ENCODE measurements at places on chromosomes 11 and 22. TPM values are rescaled to one million over a fixed set of nuclear protein-coding genes. Genes with fewer than 3 reads are reported as not detected.

DNA sequence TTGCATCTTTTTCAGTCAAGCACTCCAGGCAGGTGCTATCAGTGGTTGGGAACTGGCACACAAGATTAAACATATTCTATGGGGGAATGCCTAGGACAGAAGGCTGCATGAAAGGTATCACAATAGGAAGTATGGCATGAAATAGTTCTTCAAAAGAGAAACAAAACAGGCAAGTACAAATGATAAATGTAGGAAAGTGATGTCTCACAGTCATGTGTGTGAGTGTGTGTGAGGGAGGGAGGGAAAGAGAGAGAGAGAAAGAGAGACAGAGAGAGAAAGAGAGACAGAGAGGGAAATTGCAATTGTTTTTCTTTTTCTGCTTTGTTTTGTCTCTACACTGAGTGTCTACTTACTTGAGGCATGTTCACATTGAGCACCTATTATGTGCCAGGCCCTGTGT is 456.3 kb downstream of the MIAT start:
- no peaks in the 10 kb centered on the region for H3K36me3 ChIP-seq
- H3K4me1 ChIP-seq: no peaks in the 10 kb centered on the region
- no peak overlapping the region for H3K27ac ChIP-seq
- H3K4me3 ChIP-seq: no peak overlapping the region

DNA sequence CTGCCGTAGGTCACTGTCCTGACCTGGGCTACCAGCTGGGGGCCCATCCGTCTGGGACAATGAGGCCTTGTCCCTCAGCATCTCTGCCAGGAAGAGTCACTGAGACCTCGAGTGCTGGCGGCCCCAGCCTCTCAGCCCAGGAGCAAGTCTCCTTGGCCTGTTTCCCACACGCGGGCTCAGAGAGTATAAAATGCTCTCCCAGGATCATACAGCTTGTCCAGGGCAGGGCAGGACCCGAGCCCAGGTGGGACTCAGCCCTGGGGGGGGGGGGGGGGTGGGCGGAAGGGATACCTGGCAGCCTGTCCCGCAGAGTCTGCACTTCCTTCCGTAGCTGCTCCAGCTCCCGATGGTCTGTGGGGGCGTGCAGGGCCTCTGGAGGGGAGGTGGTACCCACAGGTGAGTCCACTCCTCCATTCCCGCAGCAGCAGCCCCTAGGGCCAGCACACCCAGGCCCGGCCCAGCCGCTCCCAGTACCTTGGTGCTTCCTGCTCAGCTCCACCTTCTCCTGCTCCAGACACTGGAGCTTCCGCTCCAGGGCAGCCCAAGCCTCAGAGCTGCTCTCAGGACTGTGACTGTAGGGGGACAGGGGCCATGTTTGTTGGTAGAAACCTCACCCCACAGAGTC is 7.9 kb downstream of the CDC42BPG start:
- H3K27me3 ChIP-seq: no peaks in the 10 kb centered on the region
- H3K27ac ChIP-seq: no peak overlapping the region
- no peak overlapping the region for H3K4me3 ChIP-seq
- H3K36me3 ChIP-seq: no peaks in the 10 kb centered on the region

DNA sequence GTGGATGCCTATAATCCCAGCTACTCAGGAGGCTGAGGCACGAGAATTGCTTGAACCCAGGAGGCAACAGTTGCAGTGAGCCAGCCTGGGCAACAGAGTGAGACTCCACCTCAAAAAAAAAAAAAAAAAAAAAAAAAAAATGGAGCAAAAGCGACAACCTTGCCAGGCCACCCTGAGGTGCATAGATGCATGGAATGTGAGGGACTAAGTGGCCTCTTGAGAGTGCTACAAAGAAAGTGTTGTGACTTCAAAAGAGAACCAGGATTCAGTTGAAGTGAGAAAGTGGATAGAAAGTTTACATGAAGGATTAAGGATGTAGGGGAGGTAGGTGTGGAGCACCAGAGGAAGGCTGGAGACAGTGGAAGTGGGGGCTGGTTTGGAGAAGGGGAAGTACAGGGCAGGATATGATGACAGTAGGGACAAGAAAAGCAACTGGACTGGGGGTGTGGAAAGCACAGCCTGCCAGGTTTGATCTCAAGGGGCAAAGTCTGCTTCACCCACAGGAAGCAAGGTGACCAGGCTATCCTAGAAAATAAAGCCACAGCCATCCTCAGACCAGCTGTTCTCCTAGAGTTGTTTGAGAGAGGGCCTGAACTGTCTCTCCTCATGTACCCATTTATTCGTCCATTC is 36.0 kb upstream of the OLFML1 start:
- no peak for DNase-seq
- H3K36me3 ChIP-seq: no peaks in the 10 kb centered on the region
- H3K27me3 ChIP-seq: no peaks in the 10 kb centered on the region

GRCh38 chr11:742156-742546 is 5.1 kb upstream of the TALDO1 start:
- H3K27me3 ChIP-seq: no peaks in the 10 kb centered on the region
- H3K4me3 ChIP-seq: no peak overlapping the region
- no peaks in the 10 kb centered on the region for H3K36me3 ChIP-seq
- DNase-seq: no peak
- no peaks in the 10 kb centered on the region for H3K4me1 ChIP-seq

GRCh38 chr11:69057801-69058200 is 9.1 kb downstream of the TPCN2 start:
- H3K4me3 ChIP-seq: no peak overlapping the region
- H3K27me3 ChIP-seq: no peaks in the 10 kb centered on the region

DNA sequence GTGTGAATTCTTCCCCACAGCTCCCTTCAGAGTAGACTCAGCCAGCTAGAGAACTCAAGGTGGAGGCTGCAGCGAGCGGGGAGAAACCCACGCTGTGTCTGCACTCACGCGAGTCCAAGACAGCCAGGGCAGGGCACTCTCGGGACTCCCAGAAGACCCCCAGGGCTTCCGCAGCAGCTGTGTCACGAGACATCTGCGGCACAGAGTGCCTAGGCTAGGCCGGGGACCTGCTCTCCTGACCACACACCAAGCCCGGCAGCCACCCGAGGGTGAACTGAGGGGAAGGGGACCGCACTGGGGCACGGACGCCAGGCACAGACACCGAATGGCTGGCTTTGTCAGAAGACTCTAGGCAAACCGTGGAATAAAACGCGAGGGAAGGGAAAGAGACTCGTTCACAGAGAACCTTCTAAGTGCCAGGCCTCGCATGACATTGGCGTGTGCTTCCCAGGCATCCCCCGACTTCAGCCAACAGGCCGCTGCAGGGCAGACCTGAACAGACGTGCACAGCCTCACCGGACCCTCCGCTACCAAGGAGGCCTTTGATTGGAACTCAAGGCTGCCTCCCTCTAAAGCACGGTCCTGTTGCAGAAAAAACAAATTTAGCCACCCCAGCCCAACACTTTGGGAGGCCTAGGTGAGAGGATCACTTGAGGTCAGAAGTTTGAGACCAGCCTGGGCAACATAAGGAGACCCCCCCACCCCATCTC is 18.2 kb upstream of the MOB2 start:
- DNase-seq: no peak
- H3K27ac ChIP-seq: no peak overlapping the region
- no peaks in the 10 kb centered on the region for H3K4me1 ChIP-seq
- peaks cover 2% of the 10 kb centered on the region for H3K36me3 ChIP-seq
- no peaks in the 10 kb centered on the region for H3K27me3 ChIP-seq

DNA sequence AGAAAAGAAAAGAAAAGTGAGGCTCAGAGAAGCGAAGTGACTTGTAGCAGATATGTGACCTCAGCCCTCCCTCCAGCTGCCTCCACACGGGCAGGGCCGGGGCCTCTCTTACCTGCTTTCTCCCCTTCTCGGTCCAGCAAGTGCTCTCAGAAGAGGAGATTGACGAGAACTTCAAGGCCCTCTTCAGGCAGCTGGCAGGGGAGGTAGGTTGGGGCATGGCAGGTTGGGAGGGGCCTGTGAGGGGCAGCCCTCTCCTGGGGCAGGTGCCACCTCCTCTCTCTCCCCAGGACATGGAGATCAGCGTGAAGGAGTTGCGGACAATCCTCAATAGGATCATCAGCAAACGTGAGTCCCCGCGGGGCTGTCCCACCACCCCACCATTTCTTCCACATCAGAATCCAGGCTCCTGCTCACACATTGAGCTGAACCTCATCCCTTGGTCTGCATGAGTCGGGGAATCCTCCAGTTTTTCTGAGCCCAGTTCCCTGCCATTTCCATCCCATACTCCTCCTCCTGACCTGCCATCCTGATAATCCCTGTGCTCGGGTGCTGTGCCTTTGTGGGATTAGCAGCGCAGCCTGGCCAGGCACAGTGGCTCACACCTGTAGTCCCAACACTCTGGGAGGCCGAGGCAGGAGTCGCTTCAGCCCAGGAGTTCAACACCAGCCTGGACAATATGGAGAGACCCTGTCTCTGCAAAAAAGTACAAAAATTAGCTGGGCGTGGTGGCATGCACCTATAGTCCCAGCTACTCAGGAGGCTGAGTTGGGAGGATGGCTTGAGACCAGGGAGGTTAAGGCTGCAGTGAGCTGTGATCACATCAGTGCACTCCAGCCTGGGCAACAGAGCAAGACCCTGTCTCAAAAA is 26.4 kb downstream of the CAPN1 start:
- H3K27me3 ChIP-seq: no peaks in the 10 kb centered on the region
- DNase-seq: no peak
- H3K36me3 ChIP-seq: peaks cover 2% of the 10 kb centered on the region
- H3K4me3 ChIP-seq: no peak overlapping the region

DNA sequence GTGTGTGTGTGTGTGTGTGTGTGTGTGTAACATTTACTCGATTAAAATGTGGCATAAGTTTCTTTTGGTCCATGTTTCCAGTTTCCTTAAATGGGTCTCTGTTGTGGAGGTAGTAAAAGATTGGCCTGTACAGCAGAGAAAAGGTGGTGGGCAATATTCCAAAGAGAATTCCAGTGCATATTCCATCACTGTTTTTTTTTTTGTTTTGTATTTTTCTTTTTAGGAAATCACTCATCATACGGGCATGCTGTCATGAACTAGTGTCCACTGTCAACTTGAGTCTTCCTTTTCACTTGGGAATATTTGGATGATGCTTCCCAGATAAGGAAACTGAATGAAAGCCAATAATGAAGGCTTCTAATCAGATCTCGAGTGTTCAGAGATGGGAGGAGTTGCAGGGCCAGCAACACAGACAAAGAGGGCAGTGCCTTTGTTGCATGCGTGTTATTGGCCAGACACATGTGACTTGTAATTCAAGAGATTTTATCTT is 95.2 kb upstream of the PDGFD start:
- H3K27me3 ChIP-seq: peaks cover 4% of the 10 kb centered on the region
- DNase-seq: no peak
- H3K4me3 ChIP-seq: no peak overlapping the region
- H3K36me3 ChIP-seq: no peaks in the 10 kb centered on the region
- H3K27ac ChIP-seq: no peak overlapping the region
- no peaks in the 10 kb centered on the region for H3K4me1 ChIP-seq

GRCh38 chr22:20551805-20552442 is 44.5 kb downstream of the MED15 start:
- H3K4me3 ChIP-seq: no peak overlapping the region
- peaks cover 44% of the 10 kb centered on the region for H3K36me3 ChIP-seq

- peaks cover 3% of the 10 kb centered on the region for H3K4me1 ChIP-seq
- H3K36me3 ChIP-seq: peaks cover 4% of the 10 kb centered on the region
- DNase-seq: no peak
- no peak overlapping the region for H3K27ac ChIP-seq
Observed at GRCh38 chr11:73423506-73423905, 47.3 kb downstream of the RELT start.

- no peaks in the 10 kb centered on the region for H3K36me3 ChIP-seq
- H3K27ac ChIP-seq: no peak overlapping the region
- no peak for DNase-seq
- no peak overlapping the region for H3K4me3 ChIP-seq
- peaks cover 7% of the 10 kb centered on the region for H3K4me1 ChIP-seq
Observed at GRCh38 chr11:12232817-12233601, 122.6 kb downstream of the MICAL2 start.

DNA sequence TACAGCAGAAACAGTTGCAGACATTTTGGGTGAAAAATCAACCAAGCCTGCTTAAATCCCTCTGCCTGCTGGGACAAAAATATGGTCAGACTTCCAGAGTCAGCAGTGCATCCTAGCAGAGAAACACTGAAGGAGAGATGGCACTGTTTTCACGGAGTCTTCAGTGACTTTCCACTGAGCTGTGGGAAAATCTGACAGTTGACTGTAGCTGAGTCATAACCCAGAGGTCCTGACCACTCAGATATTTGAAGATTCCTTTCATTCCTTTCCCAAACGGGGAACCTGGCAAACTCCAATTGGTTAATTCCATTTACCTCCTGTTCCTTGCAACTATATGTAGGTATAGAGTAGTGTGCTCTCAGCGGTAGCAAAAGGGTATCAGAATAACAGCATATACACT is 20.9 kb upstream of the UPB1 start:
- no peaks in the 10 kb centered on the region for H3K27me3 ChIP-seq
- H3K27ac ChIP-seq: no peak overlapping the region
- no peak overlapping the region for H3K4me3 ChIP-seq

- H3K36me3 ChIP-seq: peaks cover 7% of the 10 kb centered on the region
- H3K27ac ChIP-seq: no peak overlapping the region
- no peak for DNase-seq
- H3K27me3 ChIP-seq: no peaks in the 10 kb centered on the region
Observed at GRCh38 chr22:45855961-45856360, 121.0 kb downstream of the WNT7B start.

- no peak for DNase-seq
- no peak overlapping the region for H3K27ac ChIP-seq
- H3K27me3 ChIP-seq: peaks cover 12% of the 10 kb centered on the region
- H3K4me1 ChIP-seq: peaks cover 19% of the 10 kb centered on the region
- H3K36me3 ChIP-seq: no peaks in the 10 kb centered on the region
- H3K4me3 ChIP-seq: no peak overlapping the region
Observed at GRCh38 chr11:62925745-62926679, 4.8 kb upstream of the CHRM1 start.

DNA sequence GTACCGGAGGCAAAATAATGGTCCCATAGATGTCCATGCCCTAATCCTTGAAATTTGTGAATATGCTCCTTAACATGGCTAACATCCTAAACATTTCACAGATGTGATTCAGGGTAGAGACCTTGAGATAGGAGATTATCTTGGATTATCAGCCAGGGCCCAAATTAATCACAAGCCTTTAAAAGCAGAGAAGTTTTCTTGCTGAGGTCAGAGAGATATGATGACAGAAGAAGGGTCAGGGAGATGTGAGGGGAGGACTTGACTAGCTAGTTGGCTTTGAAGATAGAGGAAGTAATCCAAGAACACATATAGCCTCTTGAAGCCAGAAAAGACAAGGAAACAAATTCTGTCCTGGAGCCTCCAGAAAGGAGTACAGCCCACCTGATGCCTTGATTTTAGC is 19.1 kb upstream of the FDX1 start:
- no peaks in the 10 kb centered on the region for H3K36me3 ChIP-seq
- H3K27me3 ChIP-seq: no peaks in the 10 kb centered on the region
- DNase-seq: no peak
- no peak overlapping the region for H3K4me3 ChIP-seq
- no peak overlapping the region for H3K27ac ChIP-seq
- no peaks in the 10 kb centered on the region for H3K4me1 ChIP-seq

- no peaks in the 10 kb centered on the region for H3K27me3 ChIP-seq
- no peak for DNase-seq
- H3K36me3 ChIP-seq: no peaks in the 10 kb centered on the region
- H3K4me1 ChIP-seq: peaks cover 11% of the 10 kb centered on the region
- H3K4me3 ChIP-seq: no peak overlapping the region
- H3K27ac ChIP-seq: no peak overlapping the region
Observed at GRCh38 chr11:117440258-117440657, 112.6 kb downstream of the CEP164 start.

Gene FJX1
- total RNA-seq: 25.9 TPM

Gene APOBEC3B
- 26.3 TPM for total RNA-seq

Gene BTBD10
- 19.0 TPM for total RNA-seq

Gene KCTD21
- 4.6 TPM for total RNA-seq

Gene SAA4
- not detected for total RNA-seq

Gene GLYATL2
- total RNA-seq: 1.2 TPM

Gene PANX3
- not detected for total RNA-seq

Gene NAV2
- 6.5 TPM for total RNA-seq

Gene FAM168A
- 17.9 TPM for total RNA-seq

Gene GRAP2
- 77.8 TPM for total RNA-seq

Gene DSCAML1
- total RNA-seq: 0.13 TPM

Data from GM12878 (cell line).